ENCODE measurements at places on chromosomes 2 and 18.

DNA sequence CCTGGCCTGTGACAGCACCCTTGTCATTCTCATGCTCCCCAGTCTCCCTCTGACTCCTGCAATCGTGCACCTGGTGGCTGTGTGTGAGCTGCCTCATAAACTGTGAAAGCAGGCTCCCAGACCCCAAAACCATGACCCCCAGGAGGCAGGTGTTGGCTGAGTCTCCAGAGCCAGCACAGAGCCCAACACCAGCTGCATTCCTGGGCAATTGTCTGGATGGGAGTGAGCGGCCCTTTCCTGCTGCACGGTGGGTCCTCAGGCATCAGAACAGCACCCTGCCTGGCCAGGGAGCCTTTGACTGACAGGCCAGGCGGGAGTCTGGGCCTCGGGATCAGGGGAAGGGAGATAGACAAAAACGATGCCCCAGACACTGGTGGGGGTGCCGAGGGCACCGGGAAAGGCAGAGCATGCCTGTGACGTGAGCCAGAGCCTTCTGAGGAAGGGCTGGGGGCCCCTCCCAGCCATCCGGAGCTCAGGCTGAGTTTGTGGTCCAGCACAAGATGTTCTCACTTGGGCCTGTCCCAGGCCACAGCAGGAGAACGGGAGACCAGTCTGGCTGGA, 135.1 kb upstream of the GPC1 start:
- DNase-seq = no peak

DNA sequence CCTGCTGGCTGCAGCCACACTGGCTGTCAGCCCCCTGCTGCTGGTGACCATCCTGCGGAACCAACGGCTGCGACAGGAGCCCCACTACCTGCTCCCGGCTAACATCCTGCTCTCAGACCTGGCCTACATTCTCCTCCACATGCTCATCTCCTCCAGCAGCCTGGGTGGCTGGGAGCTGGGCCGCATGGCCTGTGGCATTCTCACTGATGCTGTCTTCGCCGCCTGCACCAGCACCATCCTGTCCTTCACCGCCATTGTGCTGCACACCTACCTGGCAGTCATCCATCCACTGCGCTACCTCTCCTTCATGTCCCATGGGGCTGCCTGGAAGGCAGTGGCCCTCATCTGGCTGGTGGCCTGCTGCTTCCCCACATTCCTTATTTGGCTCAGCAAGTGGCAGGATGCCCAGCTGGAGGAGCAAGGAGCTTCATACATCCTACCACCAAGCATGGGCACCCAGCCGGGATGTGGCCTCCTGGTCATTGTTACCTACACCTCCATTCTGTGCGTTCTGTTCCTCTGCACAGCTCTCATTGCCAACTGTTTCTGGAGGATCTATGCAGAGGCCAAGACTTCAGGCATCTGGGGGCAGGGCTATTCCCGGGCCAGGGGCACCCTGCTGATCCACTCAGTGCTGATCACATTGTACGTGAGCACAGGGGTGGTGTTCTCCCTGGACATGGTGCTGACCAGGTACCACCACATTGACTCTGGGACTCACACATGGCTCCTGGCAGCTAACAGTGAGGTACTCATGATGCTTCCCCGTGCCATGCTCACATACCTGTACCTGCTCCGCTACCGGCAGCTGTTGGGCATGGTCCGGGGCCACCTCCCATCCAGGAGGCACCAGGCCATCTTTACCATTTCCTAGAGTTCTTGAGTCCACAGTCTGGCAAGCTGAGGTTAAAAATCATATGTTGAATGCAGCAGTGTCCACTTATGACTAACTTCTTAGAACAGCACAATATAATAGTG, 741 bp downstream of the GPR148 start:
- DNase-seq = no peak

GRCh38 chr2:150007815-150008430, 420.3 kb upstream of the MMADHC start:
- no peak for DNase-seq

- no peak for DNase-seq
Measured at GRCh38 chr2:27077231-27077630, 1.2 kb upstream of the EMILIN1 start.

- DNase-seq = no peak
Measured at GRCh38 chr2:72993147-72993932, 76.0 kb downstream of the EMX1 start.

- no peak for DNase-seq
Measured at GRCh38 chr2:58601017-58601416, 359.9 kb upstream of the FANCL start.

- DNase-seq = no peak
Measured at GRCh38 chr18:55024564-55024963, 65.3 kb upstream of the CCDC68 start.

DNA sequence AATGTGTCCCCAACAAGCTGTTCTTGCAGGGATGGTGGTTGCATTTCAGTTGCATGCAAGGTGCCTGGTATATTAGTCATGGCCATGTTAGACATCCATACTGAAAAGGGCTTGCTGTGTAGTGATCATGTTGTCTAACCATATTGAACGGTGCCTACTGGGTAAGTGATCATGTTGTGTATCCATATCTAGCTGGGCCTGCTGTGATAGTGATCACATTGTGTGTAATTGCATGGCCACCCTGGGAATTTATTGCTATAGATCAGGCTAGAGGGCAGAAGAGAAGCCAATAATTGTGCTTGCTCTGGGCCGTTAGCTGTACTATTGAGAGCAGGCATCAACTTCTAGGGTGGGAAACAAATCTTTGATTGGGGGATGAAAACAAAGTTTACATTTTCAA, 9.8 kb upstream of the EPC2 start:
- DNase-seq = no peak

- DNase-seq = no peak
Measured at GRCh38 chr2:164734196-164734595, 107.4 kb downstream of the COBLL1 start.

GRCh38 chr2:129763190-129763846, 216.1 kb upstream of the RAB6C start:
- no peak for DNase-seq

- DNase-seq = no peak
Measured at GRCh38 chr2:84690225-84690624, 173.9 kb downstream of the DNAH6 start.

- no peak for DNase-seq
Measured at GRCh38 chr2:197315371-197315770, 4.8 kb upstream of the ANKRD44 start.

DNA sequence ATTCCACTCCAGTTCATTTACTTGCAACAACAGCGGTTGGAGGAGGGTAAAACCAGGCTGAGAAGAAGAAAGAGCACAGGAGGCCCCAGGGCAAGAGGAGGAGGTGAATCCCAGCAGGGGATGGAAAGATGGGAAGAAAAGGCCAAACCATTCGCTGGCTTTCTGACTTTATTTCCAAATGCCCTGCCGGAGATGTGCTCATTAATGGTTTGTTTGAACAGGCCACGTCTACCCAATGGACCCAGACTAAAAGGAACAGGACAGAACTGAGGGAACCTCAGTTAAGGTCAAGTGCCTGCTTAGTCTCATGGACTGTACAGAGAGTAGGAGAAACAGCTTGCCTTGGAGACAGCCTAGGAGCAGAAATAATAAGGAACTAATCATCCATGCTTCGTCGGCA, 121.6 kb upstream of the NDUFV2 start:
- DNase-seq = no peak

DNA sequence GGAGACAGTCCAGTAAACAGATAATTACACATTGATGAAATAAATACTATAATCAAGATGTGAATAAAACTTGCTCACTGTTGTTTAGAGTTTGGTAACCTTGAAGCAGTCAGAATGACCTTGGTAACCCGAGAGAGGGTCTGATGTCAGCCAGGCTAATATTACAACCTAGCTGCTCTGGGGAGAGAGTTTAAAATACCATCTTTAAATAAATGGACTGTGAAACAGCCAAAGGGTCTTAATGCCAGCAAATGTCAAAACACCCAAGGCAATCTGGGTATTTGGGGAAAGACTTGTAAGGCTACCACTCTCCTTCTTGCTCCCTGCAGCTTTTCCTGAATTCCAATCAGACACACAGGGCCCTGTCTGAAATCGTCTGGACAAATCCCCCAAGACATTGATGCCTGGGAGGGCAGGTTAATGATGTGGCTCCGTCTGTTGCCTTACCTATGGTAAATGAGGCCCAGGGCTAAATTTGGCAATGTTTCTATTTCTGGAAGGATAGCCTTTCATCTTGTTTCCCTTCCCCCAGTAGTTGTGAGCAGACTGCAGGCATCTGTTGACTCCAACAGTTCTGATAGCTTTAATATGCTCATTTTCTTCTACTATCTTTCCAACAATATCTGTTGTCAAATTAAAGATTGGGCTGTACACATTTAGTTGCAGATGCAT, 43.0 kb upstream of the ITGB6 start:
- DNase-seq = no peak

DNA sequence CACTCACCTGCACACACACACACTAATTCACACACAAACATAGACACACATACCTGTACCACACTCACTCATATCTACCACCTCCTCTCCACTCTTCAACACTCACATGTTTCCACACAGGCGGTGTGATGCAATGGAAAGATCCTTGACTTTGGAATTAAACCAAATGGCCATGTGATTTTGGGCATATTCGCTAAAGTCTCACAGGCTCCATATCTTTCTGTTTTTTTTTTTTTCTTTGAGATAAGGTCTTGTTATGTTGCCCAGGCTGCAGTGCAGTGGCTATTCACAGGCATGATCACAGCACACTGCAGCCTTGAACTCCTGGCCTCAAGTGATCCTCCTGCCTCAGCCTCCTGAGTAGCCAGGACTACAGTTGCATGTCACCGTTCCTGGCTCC, 91.1 kb upstream of the MEX3C start:
- no peak for DNase-seq

DNA sequence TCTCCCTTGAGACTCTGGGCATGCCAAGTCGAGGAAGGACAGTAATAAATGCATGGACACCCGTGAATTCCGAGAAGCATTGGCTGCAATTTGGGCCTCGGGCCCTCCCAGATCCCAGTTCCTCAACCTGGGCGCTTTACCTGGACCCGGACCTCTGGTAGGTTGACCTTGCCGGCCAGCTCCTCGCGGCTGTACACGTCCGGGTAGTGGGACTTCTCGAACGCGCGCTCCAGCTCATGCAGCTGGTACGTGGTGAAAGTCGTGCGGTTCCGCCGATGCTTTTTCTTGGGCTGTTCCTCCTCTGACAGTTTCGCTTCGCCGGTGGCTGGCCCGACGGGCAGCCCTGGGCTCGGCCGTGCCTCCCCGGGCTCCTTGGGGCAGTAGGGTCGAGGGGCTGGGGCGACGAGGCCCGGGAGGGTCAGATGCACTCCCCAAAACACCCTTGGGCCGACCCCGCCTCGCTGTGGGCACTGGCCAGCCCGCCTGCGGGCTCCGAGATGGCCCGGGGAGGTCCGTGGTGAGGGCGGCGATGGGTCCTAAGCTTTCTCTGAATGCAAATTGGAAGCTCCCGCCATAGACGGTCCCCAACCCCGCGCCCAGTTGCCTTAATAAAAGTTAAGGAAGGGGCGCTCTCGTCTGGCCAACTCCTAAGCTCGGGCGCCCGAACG, 899 bp downstream of the RAX start:
- no peak for DNase-seq

DNA sequence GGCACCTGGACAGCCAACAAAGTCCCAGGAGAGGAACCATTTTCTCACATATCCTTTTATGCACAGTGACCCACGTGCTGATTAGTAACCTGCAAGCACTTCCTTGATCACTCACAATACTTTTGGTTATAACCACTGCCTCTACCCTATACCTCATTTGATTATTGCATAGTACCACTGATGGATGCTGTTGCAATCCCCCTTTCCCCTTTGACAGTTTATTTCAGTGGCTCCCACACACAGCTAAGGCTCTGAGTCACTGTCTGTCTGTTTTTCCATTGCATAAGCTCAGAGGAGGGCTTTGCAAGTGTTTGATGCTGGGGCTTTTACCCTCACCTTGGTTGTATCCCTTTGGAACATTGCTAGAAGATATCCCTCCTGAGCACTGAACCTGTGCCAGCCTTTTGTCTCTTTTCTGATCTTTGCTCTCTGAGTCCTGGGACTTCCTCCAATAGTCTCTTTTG, 101.7 kb upstream of the RBBP8 start:
- no peak for DNase-seq

- no peak for DNase-seq
Measured at GRCh38 chr2:29110916-29111535, 4.2 kb upstream of the CLIP4 start.

GRCh38 chr2:202115479-202115971, 42.5 kb downstream of the KIAA2012 start:
- no peak for DNase-seq

Measured in amygdala (tissue), 56 donors.